ENCODE measurements at places on chromosomes 5 and 9.
A peak's percentile ranks its signal among the peaks of the same experiment; 100 is the strongest.

- DNase-seq = no peak
These were observed 28.8 kb downstream of the SLC25A25 start for GRCh38 chr9:128096616-128097536.

GRCh38 chr9:126781186-126782052 lies 23.4 kb upstream of the ZBTB43 start:
- peak; percentile 79 for DNase-seq

- peak; percentile 50 for DNase-seq
These were observed 705 bp downstream of the SEPTIN8 start for GRCh38 chr5:132776131-132776937.

- no peak for DNase-seq
These were observed 487.4 kb downstream of the ZNF608 start for GRCh38 chr5:124259017-124259416.

DNA sequence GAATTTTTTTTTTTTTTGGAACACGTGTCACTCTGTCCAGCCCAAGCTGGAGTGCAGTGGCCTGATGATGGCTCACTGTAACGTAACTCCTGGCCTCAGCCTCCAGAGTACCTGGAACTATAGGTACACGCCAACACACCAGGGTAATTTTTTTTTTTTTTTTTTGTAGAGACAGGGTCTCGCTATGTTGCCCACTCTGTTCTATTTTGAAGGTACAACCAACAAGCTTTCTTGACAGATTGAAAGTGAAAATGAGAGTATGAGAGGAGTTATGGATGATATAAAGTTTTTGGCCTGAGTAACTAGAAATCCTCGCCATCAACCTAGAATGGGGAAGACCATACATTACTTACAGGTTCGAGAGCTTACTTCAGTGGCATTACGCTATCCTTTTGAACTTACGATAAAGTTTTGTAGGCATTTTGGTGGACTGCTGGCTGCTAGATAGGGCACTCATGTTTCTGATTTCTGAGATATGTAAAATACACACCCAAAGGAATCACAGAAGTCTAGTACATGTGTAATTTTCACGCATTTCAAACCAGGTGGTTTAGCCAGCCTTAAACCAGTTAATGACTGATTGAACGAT lies 806 bp upstream of the CDC42SE2 start:
- DNase-seq = peak; percentile 36

GRCh38 chr5:8710426-8710930 lies 835.4 kb downstream of the SEMA5A start:
- DNase-seq = no peak

GRCh38 chr5:180324601-180324950 lies 28.6 kb downstream of the GFPT2 start:
- no peak for DNase-seq

- no peak for DNase-seq
These were observed 202.6 kb downstream of the NR3C1 start for GRCh38 chr5:143200781-143201398.

DNA sequence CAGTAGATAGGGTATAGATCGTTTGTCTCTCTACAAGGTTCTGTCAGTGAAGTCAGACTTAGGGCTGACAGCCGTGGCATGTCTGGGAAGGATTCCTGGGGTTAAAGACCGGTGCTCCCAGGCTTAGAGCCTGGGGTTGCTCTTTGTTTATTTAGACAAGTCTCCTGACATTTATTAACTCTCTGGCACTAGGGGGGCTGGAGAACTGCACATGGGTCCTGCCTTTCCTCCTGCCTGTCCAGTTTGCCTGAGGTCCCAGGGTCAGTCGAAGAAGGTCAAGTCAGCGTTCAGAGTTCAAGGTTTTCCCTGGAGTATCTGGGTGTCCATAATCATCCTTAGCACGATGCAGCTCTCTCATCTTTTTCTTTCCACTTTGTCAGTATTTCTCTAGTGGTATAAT lies 5.6 kb downstream of the EGFLAM start:
- DNase-seq = no peak

DNA sequence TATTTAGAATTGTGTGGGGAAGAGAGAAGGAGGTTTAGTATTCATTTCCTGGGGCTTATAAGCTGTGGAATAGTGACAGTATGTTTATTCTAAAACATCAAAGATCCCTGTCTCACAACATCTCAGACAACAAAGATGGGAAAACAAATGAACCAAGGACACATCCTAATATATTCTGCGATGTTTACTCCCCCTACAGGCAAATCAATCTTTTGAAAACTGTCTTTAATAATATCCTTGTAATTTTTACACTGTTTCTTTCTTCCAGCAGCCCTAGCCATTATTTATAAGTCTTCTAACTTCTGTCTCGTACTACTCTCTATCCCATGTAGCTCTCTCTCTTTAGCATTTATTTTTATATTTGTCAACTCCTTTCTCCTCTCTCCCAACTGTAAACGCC lies 33.5 kb upstream of the TMEM252 start:
- DNase-seq = no peak

GRCh38 chr5:65625743-65626142 lies 916 bp downstream of the SHLD3 start:
- DNase-seq = no peak

- no peak for DNase-seq
These were observed 5.3 kb upstream of the LHFPL2 start for GRCh38 chr5:78653681-78654366.

DNA sequence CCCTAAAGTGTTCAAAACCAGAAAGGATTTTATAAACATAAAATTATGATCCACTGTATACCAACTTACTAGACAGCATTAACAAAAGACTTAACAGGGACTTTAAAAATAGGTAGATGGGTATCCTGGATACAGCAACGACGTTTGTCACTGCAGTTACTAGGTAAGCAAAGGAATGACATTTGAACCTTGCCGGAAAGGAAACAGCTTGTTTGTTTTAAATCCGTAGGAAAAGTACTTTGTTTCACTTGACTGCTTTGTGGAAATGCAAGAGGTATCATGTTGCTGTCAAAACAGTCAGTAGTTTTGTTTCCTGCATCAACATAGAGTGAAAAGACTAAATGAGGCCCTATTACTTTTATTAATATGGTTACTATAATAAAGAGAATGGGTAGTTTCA lies 122.9 kb downstream of the CDC42SE2 start:
- DNase-seq = no peak

GRCh38 chr5:171913987-171914273 lies 92.5 kb downstream of the FBXW11 start:
- no peak for DNase-seq

- no peak for DNase-seq
These were observed 50.1 kb downstream of the COL27A1 start for GRCh38 chr9:114205171-114206015.

GRCh38 chr9:104869811-104870210 lies 58.1 kb downstream of the ABCA1 start:
- DNase-seq = no peak

DNA sequence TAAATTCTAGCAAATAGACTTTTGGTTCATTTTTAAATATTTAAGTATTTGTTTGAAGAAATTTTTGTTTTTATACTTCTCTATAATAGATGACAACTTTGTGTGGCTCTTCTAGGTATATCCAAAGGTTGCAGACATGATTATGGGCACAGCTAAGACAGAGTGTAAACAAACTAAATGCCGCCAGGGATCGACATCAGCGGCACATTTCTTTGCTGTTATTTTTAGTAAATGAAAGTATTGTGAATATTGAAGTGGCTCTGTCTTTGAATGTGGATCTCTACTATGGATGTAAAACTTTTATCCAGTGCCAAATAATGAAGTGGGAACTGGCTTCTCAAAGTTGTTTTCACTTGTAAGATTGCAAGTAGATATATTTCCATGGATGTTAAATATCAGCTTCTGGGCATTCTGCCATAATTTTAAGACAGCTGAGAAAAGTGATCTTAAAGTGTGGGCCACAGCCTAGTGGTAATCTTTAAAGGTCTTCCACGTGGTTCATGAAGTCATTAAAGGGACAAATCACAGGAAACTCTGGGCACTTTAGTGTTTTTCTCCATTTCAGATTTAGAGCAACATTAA lies 589.9 kb downstream of the ZNF608 start:
- no peak for DNase-seq

GRCh38 chr9:106649664-106650063 lies 213.3 kb upstream of the ZNF462 start:
- DNase-seq = no peak

GRCh38 chr9:107513464-107514100 lies 24.0 kb upstream of the KLF4 start:
- DNase-seq = no peak

DNA sequence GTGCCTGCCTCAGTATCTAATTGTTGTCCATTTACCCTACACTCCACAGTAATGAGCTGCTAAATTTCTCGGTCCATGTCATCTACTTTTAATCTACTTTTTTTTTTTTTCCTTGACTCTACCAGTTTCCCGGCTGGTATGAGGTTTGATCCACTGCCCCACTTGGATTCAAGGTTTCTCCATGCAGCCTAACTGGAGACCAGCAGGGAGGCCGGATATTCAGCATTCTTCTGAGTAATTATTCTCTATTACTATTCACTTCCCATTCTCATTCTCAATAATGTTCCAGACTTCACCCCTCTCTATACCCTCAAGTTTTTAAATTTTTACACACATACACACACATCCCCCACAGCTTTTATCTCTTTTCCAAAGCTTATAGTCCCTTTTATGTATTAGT lies 51.0 kb upstream of the SUSD1 start:
- no peak for DNase-seq

DNA sequence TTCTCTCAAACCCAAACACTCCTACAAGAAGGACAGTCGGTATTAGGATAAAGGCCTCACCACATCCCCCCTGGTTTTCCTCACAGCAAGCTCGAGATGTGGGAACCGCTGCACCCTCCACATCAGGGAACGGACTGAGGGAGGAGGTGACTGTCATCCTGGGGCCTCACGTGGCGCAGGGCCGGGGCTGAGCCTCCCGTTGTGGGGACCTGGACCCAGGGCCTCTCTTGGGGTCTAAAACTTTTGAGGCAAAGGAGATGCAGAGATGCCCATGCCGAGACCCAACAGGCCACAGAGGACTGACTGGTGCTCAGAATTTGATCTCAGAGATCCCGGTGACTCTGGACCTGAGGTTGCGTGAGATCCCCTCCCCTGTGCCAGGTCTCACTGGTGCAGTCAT lies 72.7 kb downstream of the MRPL36 start:
- DNase-seq = no peak

GRCh38 chr9:6686396-6686795 lies 40.9 kb upstream of the GLDC start:
- DNase-seq = no peak

DNA sequence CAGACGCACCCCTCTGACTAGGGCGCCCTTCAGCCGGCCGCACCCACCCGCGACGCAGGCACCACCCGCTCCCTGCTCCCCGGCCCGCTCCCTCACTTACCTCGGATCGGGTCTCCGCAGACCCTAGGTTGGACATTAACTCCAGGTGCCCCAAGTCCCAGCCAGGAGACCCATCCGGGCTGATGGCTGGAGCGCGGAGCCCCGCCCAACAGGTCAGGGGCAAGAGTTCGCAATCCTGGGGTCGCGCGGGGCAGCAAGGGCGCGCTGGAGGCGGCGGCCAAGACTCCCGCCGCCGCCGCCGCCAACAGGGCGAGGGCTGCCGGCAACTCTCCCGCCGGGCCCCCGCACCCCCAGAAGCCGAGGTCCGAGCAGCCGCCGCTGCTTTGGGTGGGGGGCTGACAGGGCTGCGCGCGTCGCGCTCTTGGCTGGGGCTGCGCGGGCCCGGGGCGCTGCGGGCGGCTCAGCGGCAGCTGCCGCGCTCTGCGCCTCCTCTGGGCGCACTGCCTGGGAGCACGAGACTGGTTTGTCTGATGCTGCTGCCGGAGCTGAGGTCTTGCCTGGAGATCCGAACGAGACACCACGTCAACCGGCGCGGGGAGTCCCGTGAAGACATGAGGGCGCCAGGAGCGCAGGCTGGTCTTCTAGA lies at the start of gene GDNF:
Gene GDNF (minus strand): TSS at position 635 of the 646 bp plus-strand sequence. CDS start 5,245 bp downstream, outside the sequence.
- DNase-seq = peak; percentile 61

- no peak for DNase-seq
These were observed 7.5 kb downstream of the CATSPER3 start for GRCh38 chr5:134975078-134975715.

DNA sequence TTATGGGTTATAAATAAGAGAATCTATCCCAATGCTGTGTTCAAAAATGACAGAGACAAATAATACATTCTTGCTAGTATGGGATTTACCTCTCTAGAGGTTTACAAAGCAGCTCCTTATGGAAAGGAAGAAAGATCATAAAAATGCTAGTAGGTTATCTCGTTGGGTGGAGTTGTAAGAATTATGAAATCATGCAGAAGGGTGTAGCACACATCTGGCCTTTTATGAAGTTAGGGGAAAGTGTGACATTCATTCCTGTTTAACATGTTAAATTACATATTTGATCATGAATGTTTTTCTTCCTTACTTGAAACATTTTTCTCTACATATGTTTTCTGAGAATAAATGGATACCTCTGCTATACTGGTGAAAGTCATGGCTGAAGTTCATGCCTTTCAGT lies 414.2 kb downstream of the SH3GL2 start:
- no peak for DNase-seq

DNA sequence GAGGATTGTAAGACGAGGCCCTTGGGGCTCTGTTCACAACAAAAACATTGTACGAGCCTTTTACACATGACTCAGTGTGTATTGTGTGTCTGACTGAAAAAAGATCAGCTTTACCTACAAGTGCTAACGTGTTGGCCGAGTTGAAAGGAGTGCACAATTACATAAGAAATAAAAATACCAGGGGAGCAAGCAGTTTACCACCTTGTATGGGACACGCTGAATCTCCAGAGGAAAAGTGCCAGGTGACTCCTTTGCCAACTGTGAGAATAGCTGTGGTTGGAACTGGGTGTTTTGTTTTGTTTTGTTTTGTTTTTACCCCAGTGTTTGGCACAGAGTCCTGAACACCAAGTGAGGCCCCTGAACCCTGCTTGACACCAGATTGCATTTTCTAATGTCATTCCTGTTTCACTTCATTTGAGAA lies 32.8 kb upstream of the ZSWIM6 start:
- no peak for DNase-seq

GRCh38 chr9:13970018-13970417 lies 343.9 kb downstream of the NFIB start:
- DNase-seq = no peak

GRCh38 chr5:96330530-96331140 lies 102.4 kb downstream of the PCSK1 start:
- no peak for DNase-seq

- DNase-seq = no peak
These were observed 99.4 kb downstream of the TMEM174 start for GRCh38 chr5:73272351-73272750.
